ENCODE measurements at places on chromosomes 7 and 10.
A peak's percentile ranks its signal among the peaks of the same experiment; 100 is the strongest.

DNA sequence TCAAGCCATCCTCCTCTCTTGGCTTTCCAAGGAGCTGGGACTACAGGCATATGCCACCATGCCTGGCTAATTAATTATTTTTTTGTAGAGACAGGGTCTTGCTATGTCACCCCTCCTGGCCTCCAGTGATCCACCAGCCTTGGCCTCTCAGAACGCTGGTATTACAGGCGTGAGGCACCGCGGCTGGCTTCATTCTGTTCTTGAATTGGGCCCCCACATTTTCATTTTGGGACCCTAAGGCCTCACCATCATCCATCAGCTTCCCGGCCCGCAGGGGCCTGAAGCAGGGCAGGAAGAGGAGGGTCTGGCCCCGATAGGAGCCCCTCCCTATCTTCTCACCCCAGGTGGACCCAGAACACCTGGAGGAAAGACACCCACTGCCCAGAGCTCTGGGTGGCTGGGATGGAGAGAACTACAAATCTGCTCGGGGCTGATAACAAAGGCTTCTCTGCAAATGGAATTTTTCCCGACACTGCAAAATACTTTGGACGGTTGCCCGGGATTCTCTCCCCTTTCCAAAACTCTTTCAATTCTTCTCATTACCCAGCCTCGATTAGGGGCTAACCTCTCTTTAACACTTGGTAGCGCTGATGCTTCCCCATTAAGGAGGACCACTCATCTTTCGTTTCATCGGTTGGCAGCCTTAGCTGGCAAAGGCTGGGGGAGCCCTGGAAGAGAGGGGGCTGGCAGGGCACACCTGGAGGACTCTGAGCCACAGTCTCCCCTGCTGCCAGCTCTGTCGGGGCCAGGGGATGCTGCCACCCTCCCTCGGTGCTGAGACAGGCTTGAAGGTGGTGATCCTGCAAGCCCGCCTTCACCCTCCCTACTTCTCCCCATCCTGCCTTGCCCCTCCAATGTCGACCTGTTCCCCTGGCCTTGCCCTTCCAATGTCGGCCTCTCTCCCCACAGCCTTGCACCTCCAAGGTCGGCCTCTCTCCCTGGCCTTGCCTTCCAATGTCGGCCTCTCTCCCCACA is 81.0 kb upstream of the GNA12 start:
- no peak for DNase-seq

- no peak for DNase-seq
Measured at GRCh38 chr7:86931439-86931838, 128.0 kb downstream of the ELAPOR2 start.

DNA sequence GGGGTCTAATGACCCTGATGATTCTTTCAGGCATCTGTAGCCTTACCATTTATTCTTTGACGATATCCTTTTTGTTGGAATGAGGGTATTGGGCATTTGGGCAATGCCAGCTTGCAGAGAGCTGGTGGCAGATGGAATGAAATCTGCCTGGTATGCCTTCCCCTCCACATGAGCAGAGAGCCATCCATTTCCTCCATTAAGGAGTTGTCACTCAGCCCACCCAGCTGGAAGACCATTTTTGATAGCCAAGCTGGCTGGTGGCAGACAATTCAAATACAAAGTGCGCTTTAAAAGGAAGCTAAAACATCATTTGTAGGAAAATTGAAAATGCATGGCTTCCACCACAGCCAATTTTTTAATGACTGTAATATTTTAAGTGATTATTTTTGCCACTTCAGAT is 240.1 kb upstream of the SLC26A5 start:
- no peak for DNase-seq

DNA sequence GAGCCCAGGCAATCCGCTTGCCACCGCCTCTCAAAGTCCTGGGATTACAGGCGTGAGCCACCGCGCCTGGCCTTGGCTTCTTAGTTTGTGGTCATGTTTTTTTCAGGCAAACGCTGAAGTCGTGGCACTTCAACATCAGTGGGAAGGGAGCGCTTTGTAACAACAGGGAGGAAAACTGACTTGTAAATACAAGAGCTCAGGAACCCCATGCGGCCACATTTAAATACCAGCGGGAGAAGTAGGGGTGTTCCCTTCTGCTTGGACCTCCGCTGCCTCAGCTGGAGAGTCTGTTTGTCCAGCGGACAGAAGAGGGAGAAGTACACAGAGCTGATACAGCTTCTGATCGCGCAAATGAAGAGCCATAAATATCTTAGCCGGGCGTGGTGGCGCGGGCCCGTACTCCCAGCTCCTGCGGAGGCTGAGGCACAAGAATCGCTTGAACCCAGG is 108.7 kb upstream of the KMT2C start:
- no peak for DNase-seq

GRCh38 chr7:73811760-73812168 is 19.0 kb upstream of the CLDN4 start:
- DNase-seq: peak; percentile 85

- no peak for DNase-seq
Measured at GRCh38 chr10:110701617-110701971, 57.5 kb downstream of the RBM20 start.

DNA sequence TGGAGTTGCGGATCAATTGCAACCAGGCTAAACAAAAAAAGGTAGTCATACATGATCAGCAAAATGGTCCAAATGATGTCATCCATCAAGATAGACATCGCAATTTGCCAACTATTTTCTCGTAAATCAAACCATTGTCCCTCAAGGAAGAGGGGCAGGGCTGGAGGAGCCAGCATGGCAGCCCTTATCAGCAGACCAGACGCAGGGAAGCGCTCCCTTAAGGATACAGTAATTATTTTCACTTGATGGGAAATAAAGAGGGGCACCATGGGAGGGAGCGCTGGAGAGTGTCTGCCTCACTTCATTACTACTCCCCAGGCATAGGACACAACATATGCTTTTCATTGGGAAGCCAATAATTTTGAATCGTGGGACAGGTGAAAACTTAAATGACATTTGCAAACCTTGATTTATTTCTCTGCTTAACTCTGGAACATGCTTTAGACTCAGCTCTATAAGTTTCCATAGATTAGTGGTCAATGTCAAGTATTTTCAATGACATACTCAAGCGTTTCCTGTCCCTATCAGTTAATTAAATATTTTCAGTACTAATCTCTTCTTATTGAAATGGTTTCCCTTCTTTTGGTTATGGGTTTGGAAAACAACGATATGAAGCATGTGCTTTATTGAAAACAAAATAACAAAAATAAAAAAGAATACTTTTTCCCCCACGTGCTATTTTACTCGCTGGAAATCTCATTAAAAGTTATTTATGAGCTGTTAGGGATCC is 202.4 kb upstream of the HABP2 start:
- DNase-seq: no peak

GRCh38 chr7:1815051-1815481 is 145.0 kb downstream of the ELFN1 start:
- DNase-seq: no peak

GRCh38 chr10:53045315-53045714 is 272.7 kb upstream of the MBL2 start:
- DNase-seq: no peak

DNA sequence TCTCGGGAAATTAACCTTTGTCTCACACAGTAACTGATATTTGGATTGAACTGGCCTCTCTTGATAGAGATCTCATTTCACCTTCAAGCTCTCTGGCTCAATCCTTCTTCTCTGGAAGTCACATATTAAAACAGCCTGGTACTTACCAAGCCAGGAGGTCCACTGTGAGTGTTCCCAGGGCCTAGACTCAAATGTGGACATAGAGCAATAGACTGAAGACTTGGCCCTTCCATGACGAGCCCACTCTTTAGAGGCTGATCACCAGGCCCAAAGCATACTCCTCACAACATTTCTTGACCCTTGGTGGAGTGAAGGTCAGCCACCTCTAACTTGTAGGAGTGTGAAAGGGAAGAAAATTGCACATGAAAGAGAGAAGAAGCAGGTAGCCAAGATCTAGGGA is 38.5 kb downstream of the COL1A2 start:
- no peak for DNase-seq

- DNase-seq: no peak
Measured at GRCh38 chr10:111221682-111222480, 145.1 kb downstream of the ADRA2A start.

DNA sequence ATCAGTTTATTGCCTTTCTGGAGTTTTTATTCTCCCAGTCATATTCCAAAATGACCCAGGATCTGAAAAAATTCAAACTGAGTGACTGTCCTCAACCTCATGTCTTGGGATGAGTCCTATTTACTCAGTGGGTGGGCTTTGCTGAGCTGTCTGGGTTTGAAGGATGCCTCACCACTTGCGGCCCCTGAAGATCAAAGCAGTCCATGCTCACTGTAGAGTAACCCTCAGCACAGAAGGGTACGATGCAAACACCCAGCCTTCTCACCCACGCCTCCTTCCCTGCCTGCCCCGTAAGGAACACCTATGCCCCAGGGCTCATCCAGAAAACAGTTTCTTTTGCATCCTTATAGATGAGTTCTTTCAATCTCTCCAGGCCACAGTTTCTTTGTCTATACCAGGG is 42.2 kb upstream of the GRB10 start:
- DNase-seq: no peak

- no peak for DNase-seq
Measured at GRCh38 chr10:95242581-95243317, 48.1 kb downstream of the PDLIM1 start.

DNA sequence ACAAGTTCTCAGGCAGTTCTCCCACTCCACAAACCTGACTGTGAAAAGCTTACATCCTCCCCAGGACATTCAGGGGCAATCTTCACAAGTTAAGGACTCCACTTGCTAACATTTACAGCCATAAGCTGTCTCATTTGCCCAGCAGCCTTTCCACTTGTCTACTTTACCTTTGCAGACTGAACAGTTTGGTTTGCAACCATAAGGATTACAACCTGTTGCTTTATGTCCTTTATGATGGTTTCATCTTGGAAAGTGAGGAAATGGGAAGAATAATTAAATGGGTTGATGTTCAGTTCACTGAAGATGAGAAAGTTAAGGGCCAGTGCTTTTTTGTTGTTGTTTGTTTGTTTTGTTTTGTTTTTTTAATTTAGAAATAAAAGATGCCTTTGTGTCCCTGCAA is 92.4 kb downstream of the FAM204A start:
- DNase-seq: no peak

GRCh38 chr7:32323712-32324111 is 166.5 kb downstream of the LSM5 start:
- DNase-seq: no peak

DNA sequence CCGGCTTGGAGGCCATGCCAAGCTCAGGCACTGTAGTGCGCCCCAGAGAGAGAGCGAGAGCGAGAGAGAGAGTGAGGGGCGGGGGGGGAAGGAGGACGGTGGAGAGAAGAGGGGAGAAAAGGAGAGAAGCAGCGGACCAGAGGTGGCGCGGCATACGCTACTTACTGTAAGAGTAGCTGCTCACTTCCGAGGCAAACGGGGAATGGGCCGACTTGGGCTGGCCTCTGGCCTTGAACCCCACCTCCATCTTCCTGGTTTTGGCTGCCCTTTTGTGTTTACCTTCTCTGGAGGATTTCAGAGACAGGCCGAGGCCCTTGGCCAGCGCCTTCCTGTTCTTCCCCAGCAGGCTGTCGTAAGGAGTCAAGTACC is 66.9 kb downstream of the TNRC18 start:
- no peak for DNase-seq

DNA sequence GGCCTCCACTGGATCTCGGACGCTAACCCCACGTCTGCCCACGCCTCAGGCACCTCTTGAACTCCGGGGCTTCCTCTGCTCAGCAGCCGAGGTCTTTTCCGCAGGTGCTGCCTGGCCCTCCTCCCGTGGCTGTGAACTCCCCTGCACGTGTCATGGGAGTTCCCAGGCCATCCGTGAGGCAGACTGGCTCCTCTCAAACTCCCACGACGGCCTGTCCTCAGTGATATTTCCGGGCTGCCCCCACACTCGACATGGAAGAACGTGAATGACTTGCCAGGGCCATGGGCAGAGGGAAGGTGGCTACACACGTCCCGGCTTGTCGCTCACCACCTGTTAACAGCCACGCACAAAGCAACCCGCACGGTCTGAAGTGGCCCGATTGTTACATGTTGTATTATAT is 110.9 kb downstream of the ADARB2 start:
- DNase-seq: no peak

DNA sequence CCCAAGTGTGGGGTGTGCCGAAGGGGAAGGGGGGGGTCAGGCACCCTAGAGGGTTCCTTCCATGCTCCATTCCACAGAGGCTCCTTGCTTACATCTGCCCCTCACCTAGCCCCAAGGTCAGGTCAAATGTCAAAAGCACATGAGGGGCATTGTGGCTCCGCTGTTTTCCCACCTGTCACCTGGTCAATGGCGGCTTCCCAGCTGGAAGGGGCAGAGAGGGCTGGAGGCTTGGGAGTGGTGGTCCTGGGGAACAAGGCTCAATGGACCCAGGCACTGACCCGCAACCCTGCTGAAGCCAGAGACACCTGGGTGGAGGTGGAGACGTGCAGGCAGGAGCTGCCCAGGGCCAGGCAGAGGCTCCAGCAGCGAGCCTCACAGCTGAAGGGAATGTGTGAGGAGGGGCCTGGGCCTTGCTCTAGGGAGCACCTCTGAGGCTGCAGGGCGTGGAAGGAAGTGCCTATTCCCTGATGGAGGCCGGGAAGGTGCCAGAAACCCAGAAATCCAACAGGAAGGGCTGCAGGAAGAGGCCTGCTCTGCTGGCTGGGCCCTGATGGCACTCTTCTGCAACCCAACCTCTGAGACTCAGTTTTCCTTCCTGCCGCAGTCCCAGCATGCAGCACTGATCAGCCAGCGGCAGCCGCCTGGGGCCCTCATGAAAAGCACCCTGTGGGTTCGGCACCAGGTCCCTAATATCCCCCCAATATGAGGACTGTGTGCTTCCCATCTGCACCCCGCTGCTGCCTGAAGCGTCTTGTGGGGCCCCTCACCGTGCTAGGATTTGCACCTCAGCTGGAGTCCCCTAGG is 16.0 kb downstream of the RASGEF1A start:
- no peak for DNase-seq

DNA sequence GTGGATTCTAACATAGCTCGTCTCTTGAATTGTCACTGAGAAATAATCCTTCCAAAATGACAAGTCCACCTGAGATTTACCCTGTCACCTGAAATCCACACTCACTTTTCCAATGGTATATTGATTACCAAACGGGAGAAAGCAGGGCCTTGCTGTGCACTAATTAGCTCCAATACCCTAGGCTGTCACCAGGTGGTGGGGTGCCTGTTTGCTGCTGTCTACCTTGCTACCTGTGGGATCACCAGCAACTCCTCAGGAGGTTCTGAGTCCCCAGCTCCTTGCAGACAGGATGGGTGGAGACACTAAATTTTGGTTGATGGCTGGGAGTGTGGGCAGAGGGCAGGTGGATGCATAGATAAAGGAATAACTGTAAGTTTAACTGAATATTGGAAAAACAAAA is 237.2 kb upstream of the ZNF32 start:
- no peak for DNase-seq

Measured in NCI-H526 (cell line).